ENCODE measurements at places on chromosomes 11 and 22.
A peak's percentile ranks its signal among the peaks of the same experiment; 100 is the strongest.

GRCh38 chr11:116782728-116783127 lies 5.1 kb downstream of the ZPR1 start:
- no peak for DNase-seq

GRCh38 chr11:44171518-44171917 lies 76.0 kb downstream of the EXT2 start:
- no peak for DNase-seq

DNA sequence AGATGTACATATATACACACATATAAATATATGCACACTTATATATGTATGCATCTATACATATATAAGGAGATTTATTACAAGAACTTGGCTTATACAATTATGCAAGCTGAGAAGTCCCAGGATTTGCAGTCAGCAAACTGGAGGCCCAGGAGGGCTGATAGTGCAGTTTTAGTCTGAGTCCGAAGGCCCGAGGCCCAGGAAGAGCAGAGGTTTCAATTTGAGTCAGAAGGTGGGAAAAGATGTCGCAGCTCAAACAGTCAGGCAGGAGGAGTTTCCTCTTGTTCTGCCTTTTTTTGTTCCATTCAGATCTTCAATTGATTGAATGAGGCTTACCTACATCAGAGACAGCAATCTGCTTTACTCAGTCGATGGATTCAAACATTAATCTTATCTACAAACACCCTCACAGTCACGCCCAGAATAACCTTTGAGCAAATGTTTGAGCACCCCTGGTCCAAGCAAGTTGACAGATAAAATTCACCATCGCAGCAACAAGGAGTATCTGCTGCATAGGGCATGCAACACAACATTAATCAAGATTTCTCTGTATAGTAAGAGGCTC lies 4.0 kb upstream of the SGSM1 start:
- no peak for DNase-seq

DNA sequence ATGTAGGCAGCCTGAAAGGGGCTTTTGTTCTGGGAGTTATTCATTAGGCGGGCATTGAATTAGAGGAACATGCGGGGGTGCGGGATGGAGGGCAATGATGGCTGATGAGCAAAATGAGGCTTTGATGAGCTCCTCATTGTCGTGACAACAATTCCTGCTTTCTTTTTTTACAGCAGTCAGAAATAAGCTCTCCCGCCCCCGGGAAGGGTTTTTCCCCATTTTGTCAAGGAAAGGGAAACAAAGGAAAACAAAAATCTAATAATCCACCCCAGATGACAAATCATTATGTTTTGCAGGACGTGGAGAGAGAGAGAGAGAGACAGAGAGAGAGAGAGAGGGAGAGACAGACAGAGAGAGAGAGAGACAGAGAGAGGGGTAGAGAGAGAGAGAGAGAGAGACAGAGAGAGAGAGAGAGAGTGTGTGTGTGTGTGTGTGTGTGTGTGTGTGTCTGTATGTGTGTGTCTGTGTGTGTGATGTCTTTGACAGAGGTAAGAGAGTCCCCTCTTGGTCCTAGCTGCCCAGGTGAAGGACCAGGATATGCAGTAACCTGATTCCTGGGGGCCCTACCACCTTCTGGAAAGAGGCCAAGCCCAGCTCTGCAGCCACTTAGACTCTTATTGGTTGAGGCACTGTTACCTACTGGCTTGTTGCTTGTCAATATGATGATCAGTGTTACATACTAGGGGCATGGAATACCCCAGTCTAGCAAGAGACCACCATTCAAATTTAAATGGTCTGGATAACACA lies 46.7 kb upstream of the PARVA start:
- no peak for DNase-seq

- DNase-seq = peak; percentile 68
These were observed 5.3 kb downstream of the CD44 start for GRCh38 chr11:35144136-35144741.

DNA sequence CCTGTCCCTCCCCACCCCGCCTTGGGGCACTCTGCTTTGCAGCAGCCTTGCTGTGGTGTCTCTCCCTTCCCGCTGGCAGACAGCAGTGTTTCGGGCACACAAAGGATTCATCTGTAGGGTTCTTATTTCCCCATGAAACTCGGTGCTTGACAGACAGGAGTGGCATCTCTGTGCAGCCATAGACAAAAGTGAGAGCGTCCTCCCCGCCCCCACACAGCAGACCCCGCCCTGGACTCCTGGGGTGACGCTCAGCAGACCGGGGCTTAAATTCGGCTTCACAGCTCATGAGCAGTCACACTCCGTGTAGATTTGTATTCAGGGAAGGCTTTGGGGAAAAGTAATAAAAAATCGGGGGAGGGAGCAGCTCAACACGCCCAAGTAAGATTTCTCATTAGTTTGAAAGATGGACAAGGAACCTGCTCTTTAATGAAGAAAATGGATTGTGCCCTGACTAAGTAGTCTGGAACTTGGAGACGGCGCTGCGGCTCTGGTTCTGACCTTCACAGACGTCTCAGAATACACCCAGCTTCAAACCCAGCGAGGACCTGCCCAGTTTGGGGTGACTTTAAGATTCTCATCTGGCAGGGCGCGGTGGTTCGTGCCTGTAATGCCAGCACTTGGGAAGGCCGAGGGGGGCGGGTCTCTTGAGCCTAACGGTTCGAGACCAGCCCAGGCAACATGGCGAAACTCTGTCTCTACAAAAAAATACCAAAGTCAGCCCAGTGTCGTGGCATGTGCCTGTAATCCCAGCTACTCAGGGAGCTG lies 136.0 kb downstream of the CACNA1I start:
- no peak for DNase-seq
